Brain (organoid and tissue), 16 donors: ENCODE measurements at places on chromosomes 2 and 18.

DNA sequence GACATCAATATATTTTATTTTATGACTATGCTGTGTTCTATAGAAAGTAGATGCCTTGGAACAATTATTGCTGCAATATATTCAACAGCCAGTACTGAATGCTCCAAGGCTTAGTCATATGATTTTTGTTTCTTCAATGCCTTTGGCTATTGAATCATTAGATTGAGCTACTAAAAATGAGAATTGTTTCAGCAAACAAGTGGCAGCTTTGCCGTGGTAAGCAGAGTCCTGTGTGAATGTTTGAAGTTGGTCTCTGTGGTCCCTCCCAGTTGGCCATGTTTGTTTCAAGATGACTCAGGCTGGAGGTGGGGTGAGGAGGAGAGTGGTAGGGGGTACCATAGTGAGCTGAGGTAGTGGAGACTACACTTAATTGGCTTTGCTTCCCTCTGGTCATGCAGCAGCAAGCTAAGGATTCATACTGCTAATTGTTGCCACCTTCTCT lies 198.6 kb upstream of the EPAS1 start:
- no peak for DNase-seq

- peak; percentile 64 for DNase-seq
Observed at GRCh38 chr2:127324635-127325034, 30.7 kb upstream of the ERCC3 start.

- DNase-seq: peak; percentile 76
Observed at GRCh38 chr2:186641807-186642321, 52.0 kb upstream of the FAM171B start.

DNA sequence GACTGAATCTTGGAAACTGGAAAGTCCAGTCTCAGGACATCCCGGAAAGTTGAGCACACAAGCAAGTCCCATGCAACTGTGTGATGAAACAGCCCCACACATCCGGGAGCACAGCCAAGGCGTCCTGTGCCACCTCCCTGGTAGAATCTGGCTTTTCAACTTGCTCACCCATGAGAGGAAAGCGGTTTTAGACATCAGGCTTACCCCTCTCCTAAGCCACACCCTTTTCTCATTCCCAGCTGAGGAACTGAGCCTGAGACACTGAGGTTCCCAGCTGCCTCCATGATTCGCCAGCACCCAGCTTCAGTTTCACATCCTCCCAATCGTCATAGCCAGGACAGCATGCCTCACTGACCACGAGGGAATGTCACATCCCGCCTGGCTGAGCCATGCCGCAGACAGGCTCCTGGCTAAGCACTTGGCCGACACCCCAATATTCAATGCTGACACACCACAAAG lies 60.3 kb downstream of the STEAP3 start:
- DNase-seq: peak; percentile 28

DNA sequence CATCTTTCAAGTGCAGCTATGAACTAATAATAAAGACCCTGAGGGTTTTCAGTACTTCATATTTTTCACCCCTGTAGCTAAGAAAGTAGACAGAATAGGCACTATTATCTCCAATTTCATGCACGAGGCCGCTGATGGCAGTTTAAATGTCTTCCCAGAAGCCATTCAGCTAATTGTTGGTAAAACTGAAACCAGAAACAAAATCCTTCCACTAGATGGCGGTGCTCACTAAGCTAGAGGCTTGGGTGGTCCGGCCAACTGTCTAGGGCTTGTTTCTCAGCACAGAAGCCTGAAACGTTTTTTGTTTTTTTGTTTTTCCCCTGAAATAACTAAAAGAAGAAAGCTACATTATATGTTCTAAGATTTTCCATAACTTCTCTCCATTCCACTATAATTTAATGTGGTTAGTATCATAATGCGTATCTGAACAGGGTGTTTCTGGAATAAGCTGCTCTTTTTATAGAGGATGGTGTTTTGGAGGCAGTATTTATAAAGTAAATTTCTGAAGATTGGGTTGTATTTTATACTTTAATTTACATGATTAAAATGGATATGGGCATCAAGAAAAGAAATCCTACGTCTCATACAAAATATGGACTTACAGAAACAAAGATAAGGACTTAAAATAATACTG lies 159.4 kb downstream of the PIK3C3 start:
- peak; percentile 94 for DNase-seq

- DNase-seq: no peak
Observed at GRCh38 chr18:72675394-72675793, 131.3 kb upstream of the CBLN2 start.

- DNase-seq: no peak
Observed at GRCh38 chr2:232293191-232293590, 85.4 kb upstream of the ALPP start.

DNA sequence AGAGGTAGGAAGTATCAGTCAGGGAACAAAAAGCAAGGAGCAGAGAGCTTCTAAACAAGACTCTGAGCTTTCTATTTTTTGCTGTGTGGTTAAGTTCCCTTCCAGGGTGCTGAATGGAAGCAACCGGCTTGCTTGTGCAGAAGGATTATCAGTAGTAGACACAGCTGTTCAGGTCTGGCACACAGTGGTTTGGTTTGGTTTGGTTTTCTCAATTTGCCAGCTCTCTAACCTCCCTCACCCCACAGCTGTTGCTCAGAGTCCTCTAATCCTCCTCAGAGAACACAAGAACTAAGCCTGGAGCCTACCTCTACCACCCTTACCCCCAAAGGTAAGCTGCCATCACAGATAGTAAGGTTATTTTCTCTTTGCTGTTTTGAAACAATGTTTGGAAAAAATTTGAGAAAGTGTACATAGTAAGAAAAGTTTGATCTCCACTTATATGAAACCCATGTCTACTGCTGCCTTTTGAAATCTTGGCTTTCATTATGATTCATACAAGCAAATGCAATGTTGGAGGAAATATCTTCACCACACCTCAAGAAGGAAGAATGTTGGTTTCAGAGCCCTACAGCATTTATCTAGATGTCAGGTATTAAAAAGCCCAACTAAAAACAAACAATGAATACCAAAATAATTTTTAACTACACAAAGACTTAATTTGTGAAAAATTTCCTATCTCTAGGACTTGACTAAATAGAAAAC lies 255.3 kb downstream of the NR4A2 start:
- no peak for DNase-seq

- no peak for DNase-seq
Observed at GRCh38 chr2:74576211-74576862, 21.8 kb downstream of the DOK1 start.

- peak; percentile 77 for DNase-seq
Observed at GRCh38 chr2:39871291-39871761, 92.3 kb upstream of the THUMPD2 start.

DNA sequence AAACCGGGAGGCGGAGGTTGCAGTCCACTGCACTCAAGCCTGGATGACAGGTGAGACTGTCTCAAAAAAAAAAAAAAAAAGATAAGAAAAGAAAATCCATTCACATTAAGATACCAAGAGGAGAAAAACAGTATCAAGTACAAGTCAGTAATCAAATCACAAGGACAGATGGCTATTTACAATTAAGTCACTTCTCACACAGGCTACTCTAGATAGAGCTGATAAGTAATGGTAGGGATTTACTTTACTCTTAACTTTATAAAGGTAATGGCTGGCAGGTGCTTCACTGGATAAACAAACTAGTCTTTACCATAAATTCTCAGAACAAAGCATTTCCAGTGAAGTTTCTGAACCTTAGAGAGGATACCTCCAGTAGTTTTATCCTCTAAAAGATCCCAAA lies 11.5 kb downstream of the SF3B1 start:
- no peak for DNase-seq

DNA sequence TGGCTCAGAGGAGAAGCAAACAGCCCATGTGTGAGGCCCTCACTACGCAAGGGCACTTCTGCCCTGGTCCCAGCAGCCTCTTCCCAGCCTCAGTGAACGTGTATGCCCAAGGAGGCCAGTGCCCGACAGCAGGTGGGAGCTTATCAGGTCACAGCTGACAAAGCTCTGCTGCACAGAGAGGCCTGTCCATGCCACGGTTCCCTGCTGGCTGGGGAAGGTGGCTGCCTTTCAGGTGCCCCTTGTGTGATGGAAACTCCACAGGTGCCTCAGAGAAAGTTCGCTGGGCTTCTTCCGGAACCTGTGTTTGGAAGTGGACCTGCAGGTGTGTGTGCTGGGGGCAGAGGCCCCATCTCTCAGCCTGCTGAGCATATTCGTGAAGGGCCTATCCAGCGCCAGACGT lies 47.3 kb downstream of the EDAR start:
- DNase-seq: no peak

DNA sequence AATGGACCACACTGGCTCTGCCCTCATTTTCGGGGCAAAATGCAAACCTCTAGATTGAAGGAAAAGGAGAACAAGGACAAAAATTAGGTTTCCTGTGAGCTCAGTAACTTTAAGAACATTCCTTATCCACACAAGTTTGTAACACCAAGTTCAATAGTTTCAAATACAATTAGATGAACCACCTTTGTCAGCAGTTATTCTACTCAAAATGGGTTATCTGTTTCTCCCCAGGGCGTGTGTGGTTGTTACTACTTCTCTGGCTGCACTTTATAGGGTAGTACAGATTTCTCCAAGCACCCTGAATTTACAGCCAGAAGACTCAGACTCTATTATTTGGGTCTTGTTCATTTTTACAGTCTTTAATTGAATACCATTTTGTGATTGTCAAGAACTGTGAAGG lies 45.0 kb upstream of the TANK start:
- DNase-seq: no peak

DNA sequence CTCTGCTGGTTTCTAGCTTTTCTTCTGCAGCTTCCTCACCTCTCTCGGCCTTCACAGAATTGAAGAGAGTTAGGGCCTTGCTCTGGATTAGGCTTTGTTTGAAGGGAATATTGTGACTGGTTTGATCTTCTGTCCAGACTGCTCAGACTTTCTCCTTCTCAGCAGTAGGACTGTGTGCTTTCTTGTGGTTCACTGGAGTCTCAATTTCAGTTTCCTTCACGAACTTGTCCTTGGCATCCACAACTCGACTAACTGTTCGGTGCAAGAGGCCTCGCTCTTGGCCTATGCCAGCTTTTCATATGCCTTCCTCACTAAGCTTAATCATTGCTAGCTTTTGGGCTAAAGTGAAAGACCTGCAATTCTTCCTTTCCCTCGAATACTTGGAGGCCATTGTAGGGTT lies 18.9 kb upstream of the SALL3 start:
- DNase-seq: no peak

- DNase-seq: no peak
Observed at GRCh38 chr2:234357666-234358065, 139.2 kb downstream of the ARL4C start.

DNA sequence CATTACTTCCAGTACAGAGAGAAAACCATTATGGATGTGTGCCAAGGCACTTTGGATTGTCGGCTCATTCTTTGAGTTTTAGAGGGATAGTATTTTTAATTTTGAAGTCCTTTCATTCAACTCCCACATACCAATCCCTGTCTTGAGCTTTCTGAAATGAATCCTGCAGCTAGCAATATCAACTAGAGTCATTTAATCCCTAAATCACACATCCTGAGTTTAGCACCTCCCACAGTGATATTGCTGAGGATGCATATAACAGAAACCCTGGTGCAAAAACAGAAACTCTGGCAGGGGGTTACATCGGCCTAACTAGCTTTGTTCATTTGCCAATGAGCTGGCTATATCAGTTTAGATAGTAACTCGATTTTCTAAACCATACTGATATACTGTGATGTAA lies 427.3 kb downstream of the LRP1B start:
- no peak for DNase-seq

- DNase-seq: peak; percentile 19
Observed at GRCh38 chr2:129673234-129673633, 306.2 kb upstream of the RAB6C start.

DNA sequence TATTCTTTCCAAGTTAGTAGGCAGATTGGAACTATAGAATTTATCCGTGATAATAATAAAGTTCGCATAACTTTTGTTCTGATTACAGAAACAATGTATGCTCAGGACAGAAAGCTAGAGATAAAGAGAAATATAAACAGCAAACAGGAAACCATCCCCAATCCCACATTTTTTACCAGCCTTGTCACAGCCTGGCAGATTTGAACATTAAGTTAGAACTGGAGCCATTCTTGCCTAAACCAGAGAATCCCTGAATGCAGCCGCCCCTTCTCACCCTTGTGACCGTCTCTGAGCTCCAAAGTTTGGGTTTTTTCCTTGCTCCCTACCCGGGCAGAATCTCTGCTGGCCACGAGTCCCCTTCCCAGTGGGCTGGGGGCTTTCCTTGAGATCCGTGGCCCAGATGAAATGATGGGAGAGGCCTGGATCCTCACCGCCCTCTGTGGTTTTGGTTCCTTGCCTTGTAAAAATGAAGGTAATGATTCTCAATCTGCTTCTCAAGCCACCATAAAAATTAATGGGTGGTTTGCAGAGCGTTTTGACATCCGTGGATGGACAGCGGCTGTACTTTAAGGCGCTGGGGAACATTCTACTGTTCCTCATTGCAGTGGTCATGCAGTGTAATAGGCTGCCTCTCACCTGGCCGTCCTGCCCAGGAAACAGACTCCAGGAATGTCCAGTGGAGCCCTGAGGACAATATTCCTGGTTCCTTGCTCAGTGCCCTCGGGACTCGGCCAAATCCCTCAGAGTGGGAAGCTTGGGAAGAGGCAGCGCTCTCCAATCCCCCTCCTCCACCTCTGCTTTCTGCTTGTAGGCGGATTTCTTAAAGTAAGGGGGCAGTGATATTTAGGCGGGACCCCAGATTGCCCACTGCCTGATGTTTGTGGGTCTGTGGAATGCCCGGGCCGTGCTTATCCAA lies 1.6 kb downstream of the SH3BP4 start:
- DNase-seq: no peak

DNA sequence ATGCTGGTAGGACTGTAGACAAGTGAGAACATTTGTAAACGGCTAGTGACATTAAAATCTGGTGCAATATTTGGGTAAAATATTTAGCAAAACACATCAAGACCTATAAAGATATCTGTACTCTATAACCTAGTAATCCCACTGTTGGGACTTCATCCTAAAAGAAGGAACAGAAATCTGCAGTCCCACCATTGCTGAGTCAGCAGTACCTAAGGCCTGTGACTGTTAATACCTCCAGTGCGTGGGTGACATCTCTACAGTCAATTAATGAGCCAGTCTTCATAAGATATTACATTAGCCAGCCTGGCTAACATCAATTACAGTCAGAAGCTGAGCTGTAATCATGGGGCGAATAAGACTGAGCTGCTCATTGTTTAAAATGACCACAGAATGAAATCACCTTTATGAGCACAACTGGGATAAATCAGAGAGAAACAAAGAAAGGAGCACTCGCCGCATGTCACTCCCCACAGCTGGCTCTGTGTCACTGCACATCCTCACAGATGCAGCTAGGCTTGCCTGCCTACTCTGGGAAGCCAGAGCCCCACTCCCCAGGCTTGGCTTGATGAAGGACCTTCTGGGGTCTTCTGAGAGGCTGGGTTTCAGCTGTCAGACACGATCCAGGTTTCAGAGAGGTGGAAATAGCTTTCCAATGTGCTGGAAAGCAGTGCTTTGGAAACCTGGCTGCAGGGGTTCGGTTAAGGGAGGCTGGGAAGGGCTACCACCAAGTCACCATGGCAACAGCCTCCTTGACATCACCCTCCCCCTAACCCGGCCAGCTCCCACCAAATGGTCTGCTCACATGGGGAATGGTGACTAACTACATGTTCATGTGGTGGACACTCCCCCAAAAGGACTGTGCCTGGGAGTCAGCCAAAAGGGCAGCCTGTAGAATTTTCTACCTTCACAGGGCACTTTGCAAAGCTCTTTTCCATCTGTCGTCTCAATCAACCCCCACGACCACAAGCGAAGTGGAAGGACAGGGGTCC lies 145.0 kb downstream of the ZBTB7C start:
- peak; percentile 39 for DNase-seq

GRCh38 chr2:125564471-125564870 lies 1091.5 kb upstream of the GYPC start:
- no peak for DNase-seq
